ENCODE measurements at places on chromosomes 2 and 18.

GRCh38 chr18:9475643-9476591 lies 604 bp downstream of the RALBP1 start:
- DNase-seq, result peak; percentile 24

GRCh38 chr2:84972932-84973331 lies 2.0 kb downstream of the KCMF1 start:
- no peak for DNase-seq

DNA sequence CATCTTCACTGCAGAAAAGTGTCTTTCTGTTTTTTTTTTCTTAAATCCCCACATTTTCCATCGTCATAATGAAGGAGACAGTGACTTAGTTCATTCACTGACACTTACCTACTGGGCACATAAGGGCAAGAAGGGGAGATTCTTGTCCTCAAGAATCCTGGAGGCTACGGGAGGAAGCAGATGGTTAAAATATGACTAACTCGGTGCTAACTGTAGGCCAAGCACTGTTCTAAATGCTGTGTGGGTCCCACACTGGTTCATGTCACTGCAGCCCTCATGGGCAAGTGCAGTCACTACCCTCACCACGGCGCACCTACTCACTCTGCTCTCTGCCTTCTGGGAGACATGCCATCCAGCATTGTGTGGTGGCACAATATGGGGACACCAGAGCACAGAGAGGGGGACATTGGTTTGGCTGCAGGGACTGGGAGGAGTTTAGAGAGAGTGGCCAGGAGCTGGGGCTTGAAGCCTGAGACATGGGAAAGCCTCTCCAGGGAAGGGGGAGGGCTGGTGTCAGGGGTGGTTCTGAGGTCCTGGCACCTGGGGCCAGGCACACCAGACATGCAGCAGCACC lies 305.2 kb downstream of the MYCN start:
- no peak for DNase-seq

GRCh38 chr2:152613235-152613634 lies 104.0 kb downstream of the PRPF40A start:
- DNase-seq, result peak; percentile 85

GRCh38 chr2:132412021-132412420 lies 4.6 kb upstream of the GPR39 start:
- DNase-seq, result no peak

DNA sequence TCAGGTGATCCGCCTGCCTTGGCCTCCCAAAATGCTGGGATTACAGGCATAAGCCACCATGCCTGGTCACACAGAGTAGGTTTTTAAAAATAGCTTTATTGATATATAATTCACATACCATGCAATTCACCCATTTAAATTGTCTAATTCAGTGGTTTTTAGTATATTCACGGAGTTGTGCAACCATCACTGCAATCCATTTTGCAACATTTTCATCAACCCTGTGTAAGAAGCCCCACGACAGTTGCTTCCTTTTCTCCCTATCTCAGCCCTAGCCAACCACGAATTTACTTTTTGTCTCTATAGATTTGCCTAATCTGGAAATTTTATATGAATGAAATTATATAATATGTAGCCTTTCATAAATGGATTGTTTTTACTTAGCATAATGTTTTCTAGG lies 266.4 kb downstream of the NAPG start:
- peak; percentile 82 for DNase-seq

DNA sequence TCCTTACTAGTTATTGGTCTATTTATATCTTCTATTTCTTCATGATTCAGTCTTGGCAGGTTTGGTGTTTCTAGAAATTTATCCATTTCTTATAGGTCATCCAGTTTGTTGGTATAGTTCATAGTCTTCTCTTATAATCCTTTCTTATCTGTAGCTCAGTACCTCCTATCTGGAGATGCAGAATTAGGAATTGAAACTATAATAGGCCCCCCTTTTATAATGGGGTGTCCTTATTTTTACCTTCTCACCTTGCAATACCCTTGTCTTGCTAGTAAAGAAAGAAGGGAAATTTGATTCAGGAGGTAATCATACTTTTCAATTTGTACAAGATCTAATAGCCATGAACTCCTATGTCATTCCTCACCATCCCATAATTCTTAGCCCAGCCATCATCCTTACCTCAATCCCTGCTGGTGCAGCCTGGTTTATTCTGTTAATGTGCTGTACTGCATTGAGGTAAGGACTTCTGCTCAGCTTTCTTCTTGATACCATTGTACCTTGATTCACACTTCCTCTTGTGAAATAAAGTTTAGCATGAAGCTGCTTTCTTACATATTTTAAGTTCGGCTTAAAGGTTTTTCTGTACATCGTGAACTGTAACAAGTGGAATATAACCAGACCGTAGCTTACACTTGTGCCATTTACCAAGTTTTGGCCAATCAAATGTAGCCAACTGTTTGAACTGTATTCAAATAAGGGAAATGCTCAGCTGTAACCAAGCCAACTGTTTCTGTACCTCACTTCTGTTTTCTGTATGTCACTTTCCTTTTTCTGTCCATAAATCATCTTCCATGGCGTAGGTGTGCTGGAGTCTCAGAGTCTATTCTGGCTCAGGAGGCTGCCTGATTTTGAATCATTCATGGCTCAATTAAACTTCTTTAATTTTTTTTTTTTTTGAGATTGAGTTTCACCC lies 40.1 kb upstream of the PTH2R start:
- peak; percentile 93 for DNase-seq

DNA sequence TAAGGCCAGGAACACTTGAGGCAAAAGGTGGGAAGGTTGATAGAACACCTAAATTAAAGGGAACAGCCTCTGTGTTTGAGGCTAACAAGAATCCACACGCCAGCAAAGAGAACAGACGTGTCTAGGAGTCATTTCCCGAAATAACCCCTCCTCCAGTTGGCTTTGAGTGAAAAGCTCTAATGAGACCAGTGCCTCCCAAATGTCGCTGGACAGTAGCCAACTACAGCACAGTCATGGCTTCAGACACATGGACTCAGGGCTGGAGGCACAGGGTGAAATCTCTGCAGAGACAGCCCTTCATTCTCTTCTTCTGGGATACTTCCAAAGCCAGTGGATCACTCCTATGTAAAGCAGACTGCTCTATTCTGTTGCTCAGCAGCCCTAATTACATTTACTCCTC lies 49.6 kb downstream of the SOWAHC start:
- DNase-seq, result no peak

DNA sequence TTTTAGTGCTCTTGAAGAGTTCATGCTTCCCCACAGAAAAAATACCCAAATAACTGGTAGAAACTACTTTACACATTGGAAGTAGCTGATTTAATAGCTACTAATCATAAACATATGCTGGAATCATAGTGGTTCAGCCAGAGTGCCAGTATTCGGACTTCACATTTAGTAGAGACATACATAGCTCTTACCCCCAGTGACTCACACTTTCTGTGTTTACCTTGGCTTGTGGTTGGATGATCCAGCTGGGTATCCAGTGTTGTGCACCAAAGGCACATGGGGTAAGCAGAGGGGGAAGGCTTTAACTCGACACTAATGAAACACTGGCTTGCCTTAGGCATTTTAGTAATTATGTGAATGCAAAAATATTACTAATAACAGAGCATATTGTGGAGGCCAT lies 18.1 kb downstream of the ARHGAP28 start:
- DNase-seq, result no peak

GRCh38 chr2:16100006-16100405 lies 159.7 kb downstream of the MYCN start:
- no peak for DNase-seq

DNA sequence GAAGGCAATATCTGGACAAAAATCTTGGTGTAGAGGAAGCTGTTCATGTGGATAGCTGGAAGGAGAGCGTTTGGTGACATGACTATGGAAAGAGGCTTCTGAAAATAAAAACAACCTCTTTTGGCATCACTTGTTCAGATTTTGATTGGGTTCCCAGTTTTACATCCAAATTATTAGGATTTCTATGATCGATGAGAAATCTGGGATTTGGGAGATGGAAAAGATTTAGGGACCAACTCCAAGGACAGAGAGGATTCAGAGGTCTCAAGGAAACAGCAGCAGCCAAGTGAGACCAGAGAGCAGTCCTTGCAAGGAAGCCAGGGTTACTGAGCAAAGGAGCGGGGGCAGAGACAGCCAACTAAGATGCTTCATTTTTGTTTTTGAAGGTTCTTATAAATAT lies 441.7 kb downstream of the TRIB2 start:
- DNase-seq, result no peak

DNA sequence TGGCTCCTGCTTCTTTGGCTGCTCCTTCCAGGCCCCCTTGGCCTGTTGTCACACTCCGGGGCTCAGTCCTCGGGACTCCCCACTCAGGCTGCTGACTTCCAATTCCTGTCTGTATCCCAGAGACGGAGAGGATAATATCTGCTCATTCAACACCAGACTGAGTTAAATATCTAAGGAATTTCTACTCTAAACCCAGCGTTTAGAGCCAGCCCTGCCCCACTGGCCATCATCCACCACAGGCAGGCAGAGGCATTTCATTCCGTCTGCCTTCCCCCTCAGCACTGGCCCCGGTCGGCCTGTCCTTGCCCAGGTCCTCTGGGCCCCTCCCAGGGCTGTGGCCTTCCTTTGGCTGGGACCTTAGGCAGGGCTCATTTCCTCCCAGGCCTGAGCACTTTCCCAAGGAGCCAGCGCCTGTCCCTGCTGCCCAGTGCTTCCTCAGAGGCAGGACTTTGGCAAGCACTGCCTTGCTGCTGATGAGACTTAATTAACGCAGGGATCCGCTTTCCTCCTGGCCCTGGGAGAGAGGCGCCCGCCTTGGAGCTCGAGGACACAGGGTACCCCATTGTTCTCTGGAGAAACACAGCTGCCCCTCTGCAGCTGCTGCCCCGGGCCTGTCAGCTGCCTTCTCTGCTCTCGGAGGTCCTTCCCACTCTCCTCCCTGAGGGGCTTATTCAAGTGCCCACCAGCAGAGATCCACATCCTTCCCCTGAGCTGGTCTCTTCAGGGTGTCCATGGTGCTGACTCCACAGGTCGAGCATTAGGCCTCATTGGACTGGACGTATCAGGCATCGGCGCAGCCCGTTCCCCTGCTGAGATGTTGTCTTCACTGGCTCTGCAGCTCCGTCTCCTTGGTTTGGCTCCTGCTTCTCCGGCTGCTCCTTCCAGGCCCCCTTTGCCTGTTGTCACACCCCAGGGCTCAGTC lies 42.8 kb downstream of the ATOH8 start:
- no peak for DNase-seq

DNA sequence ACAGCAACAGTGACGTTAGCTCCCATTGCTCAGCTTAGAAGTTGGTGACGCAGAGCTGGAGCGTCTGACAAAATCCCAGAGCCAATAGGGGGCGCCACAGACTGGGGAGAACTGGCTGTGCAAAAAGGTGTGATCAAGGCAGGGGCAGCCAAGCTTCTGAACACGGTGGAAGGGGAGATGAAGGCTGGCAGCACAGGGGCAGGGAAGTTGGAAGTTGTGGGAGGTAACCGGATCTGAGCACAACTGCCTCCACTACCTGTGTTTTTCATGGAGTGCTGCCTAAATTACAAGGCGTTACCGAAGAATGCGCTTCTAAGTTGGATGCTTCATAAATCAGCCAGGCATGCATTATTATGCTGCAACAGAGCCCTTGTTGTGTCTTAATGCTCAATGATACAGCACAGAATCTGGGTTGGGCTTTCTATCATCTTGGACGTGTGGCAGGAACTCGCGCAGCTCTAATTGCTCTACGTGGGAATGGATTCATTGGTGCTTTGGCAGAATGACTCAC lies 370.0 kb downstream of the SLC4A3 start:
- DNase-seq, result no peak

GRCh38 chr18:2874765-2875164 lies 28.0 kb downstream of the EMILIN2 start:
- no peak for DNase-seq

GRCh38 chr2:42168459-42169099 lies 574 bp upstream of the EML4 start:
- no peak for DNase-seq

DNA sequence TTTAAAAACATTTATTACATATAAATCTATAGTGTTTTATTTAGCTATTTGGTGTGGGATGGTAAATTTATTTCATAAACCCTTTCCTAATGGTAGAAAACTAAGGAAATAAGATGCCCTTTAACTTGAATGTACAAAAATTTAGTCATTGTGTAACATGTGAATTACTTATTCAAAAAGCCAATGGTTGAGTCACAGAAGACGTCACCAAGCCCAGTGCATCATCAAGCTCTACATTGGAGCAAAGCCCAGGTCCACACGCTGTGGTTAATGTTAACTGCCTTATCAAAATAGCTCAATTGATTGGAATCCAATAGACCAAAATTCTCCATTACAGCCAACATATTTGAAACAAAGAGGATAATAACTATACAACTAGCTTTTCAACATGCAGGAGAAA lies 145.5 kb upstream of the LYPD1 start:
- DNase-seq, result no peak

- DNase-seq, result no peak
These were observed 198.1 kb downstream of the ZNF407 start for GRCh38 chr18:74795751-74796150.

DNA sequence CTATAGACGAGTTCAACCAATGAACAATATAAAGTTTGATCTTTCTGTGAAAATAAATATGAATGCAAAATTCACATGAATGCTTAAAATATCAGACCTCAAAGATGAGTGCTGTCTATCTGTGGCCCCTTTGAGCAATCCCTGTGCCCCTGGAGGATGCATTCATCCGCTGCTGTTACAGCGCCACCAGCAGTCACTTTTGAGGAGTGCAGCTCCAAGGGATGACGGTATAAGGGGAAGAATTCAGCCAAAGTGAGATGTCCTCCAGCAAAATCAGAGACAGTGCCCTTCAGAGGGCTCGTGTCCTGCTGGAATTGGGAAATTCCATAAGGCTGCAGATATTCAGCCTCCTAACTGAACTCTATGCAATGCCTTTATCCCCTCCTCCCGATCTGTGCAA lies 12.0 kb upstream of the CHRNA1 start:
- no peak for DNase-seq

DNA sequence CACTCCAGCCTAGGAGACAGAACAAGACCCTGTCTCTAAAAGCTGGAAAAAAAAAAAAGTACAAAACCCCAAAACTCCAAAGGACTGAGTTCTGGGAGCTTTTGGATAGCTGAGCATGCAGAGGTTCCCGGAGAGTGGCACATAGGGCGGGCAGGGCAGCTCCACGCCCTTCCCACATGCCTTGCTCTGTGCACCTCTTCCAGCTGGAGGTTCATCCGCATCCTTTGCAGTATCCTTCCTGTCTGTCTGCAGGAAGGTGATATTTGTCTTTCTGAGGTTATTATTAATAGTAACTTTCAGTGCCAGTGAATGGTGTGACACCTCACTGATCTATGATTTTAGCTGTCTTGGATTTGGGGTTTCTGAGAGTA lies 70.2 kb downstream of the INPP4A start:
- no peak for DNase-seq

Data from suppressor macrophage treated with lipopolysaccharide for 1 hour (primary cell).